Kidney epithelial cell (primary cell): ENCODE measurements at places on chromosomes 2 and 18. TPM values are rescaled to one million over a fixed set of nuclear protein-coding genes. Genes with fewer than 3 reads are reported as not detected.

Gene CHRNG
- not detected in 2 replicates for total RNA-seq

Gene CHST9
- 0.08 TPM in 1 of 2 replicates, not detected in the other for total RNA-seq

Gene UCN
- 1.6 and 1.7 TPM in 2 replicates for total RNA-seq

Gene ASPRV1
- total RNA-seq: 0.07 and 0.08 TPM in 2 replicates

Gene FIGN
- total RNA-seq: 1.8 and 2.9 TPM in 2 replicates

Gene CFC1
- not detected in 2 replicates for total RNA-seq

DNA sequence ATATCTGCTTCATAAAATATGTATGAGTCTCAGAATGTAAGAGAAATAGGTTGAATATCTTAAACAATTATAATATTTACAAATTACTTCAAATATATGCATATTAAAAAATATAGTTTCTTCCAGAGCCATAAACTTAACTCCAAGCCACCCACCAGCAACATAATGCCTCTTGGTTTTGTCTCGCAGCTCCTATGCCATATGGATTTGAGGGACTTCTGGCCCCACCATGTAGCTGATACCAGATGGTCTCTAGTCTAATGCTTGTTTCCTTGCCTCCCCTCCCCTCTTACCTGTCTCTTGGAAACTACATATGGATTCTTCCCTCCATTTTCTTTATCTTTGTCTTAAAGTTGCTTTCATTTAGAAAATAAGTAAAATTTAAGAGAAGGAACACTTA lies 114.3 kb downstream of the GCA start:
- DNase-seq: no peak

DNA sequence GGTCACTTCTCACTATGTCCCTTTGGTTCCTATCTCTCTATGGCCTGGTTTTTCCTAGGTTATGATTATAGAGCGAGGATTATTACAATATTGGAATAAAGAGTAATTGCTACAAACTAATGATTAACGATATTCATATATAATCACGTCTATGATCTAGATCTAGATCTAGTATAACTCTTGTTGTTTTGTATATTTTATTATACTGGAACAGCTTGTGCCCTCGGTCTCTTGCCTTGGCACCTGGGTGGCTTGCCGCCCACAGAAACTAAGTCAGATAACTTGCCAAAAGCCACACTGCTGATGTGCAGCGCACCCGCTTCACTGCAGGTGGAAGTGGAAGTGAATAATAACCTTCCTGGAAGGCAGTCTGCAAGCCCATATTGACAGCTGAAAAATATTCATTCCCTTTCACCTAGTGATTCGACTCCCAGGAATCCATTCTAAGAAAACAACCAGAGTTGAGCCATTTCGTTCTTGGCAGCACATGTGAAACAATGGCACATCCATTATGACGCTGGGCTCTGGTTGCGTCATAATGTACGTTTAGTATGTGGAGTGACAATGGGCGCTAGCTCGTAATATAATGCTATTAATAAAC lies 725 bp upstream of the ANKRD53 start:
- peak; percentile 25 for DNase-seq

GRCh38 chr18:48002933-48003365 lies 72.5 kb upstream of the SMAD2 start:
- DNase-seq: peak; percentile 91

Gene ERFE
- total RNA-seq: 106 and 113 TPM in 2 replicates

DNA sequence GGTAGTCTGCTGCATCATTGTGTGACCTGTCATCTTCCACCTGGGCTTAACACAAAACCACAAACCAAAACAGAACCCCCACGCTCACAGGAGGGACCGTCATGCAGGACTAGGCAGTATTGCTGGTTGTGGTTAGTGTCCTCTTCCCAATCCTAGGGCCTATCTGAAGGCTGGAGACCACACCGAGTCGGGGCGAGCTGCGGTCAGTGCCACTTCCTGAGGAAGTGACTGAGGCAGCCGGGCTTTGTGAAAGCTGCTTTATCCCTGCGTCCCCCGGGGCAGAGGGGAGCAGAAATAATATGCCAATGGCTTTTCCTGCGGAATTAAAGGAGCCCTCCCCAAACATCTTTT lies 22.9 kb downstream of the ZNF532 start:
- DNase-seq: peak; percentile 71

Gene LIMS4
- total RNA-seq: 4.5 and 4.9 TPM in 2 replicates

Gene PLA2R1
- total RNA-seq: 2.9 and 3.6 TPM in 2 replicates

DNA sequence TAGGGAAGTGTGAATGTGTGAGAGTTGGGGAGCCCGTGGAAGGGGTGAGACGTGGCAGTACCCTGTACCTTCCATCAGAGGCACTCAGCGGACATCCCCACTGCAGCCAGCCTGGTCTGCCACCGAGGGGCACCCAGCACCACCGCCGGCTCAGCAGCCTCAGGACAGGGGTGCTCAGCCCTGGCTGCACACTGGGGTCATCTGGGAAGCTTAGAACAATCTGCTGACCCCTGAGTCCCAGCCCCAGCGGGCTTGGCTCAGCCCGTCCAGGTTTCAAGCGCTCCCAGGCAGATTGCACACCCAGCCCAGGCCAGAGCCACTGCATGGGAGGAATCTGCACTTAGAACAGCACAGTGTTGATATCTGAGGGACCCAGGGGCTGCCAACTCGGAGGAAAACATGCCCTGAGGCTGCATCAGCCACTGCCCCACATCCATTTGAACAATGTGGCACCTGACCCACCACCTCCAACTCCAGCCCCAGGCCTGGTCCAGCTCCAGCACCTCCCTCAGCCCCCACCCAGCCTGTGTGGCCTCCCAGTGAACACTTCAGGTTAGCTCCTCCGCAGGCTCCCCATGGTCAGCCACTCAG lies 147.1 kb upstream of the OTOS start:
- no peak for DNase-seq

Gene MARCO
- total RNA-seq: 0.14 and 0.33 TPM in 2 replicates

GRCh38 chr2:32882816-32883810 lies 63.6 kb upstream of the LTBP1 start:
- no peak for DNase-seq

DNA sequence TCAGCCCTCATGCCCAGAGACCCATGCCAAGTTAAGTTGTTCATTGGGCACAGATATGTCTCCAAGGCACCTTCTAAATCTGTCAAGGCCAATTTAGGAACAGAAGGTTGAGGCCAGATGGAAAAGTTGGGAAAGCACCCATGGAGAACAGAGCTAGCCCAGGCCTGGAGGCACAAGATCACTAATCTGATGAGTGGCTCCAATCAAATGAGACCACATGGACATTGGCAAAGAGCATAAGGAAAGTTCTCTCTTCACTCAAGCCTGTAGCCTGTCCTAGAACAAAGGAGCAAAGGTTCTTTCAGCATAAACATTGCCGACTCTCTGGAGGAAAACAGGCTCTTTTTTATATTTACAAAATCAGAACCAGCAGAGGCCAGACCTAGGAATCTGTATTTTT lies 154.8 kb downstream of the RNF152 start:
- DNase-seq: no peak

- DNase-seq: no peak
Observed at GRCh38 chr2:182586426-182586825, 129.6 kb upstream of the DNAJC10 start.

Gene IL36B
- not detected in 2 replicates for total RNA-seq

Gene GAREM2
- 3.0 and 3.1 TPM in 2 replicates for total RNA-seq

DNA sequence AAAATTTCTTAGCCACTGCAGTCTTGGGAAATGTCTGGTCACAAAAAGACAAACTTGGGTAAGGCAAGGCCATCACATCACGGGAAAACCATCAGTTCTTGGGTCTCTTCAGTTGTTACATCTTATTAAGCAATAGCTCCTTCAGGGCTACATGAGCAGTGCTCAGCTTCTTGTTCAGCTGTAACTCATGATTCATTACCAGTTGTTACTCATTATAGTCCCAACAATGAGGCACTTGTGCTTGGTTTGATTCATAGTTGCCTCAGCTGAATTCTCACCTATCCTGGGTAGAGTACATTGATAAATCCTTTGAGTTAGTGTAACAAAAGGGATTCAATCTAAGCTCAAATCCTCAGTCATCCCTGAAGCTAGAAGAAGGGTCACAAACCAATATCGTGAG lies 102.4 kb upstream of the DCC start:
- DNase-seq: peak; percentile 84
